ENCODE measurements at places on chromosomes 12 and 14. TPM values are rescaled to one million over a fixed set of nuclear protein-coding genes. Genes with fewer than 3 reads are reported as not detected.

The GXYLT1 gene
- total RNA-seq, result 10.5 TPM

The SIX6 gene
- total RNA-seq, result not detected

The CIROP gene
- total RNA-seq, result 1.0 TPM

The MYF5 gene
- not detected for total RNA-seq

DNA sequence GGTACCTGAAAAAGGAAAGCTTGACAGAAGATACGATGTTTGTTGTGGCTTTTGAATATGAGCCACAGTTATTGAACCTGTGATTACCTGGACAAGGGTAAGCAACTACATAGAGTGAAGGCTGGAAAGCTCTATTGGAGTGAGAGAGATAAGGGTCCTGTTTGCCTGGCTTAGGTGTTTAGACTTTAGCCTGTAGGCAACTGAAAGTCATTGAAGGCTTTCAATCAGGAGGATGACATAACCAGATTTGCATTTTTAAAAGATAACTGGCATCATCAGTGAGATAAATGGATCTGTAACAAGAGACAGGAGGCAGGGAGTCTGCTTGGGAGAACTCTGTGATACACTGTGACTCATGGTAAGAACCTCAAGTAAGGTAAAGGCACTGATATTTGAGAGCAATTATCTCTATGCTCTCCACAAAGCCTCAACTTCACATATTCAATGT, 128.9 kb upstream of the SOX5 start:
- no peak overlapping the region for H3K4me3 ChIP-seq
- H3K4me1 ChIP-seq, result no peaks in the 10 kb centered on the region
- DNase-seq, result peak; percentile 46
- no peaks in the 10 kb centered on the region for H3K27me3 ChIP-seq

- H3K4me1 ChIP-seq, result no peaks in the 10 kb centered on the region
- H3K27me3 ChIP-seq, result no peaks in the 10 kb centered on the region
- H3K36me3 ChIP-seq, result no peaks in the 10 kb centered on the region
- H3K4me3 ChIP-seq, result no peak overlapping the region
- H3K27ac ChIP-seq, result no peak overlapping the region
These were observed 141.3 kb downstream of the KTN1 start for GRCh38 chr14:55721353-55721752.

GRCh38 chr12:53078425-53079225, 565 bp downstream of the SPRYD3 start:
- peaks cover 9% of the 10 kb centered on the region for H3K4me1 ChIP-seq
- no peaks in the 10 kb centered on the region for H3K27me3 ChIP-seq
- DNase-seq, result peak; percentile 35
- H3K36me3 ChIP-seq, result peaks cover 17% of the 10 kb centered on the region
- peak overlapping the region; percentile 91 for H3K27ac ChIP-seq
- H3K4me3 ChIP-seq, result peak overlapping the region; percentile 86

GRCh38 chr12:34597548-34598351, 575.5 kb downstream of the ALG10 start:
- H3K4me1 ChIP-seq, result no peaks in the 10 kb centered on the region
- no peak overlapping the region for H3K27ac ChIP-seq
- H3K4me3 ChIP-seq, result no peak overlapping the region
- no peak for DNase-seq
- H3K36me3 ChIP-seq, result no peaks in the 10 kb centered on the region

DNA sequence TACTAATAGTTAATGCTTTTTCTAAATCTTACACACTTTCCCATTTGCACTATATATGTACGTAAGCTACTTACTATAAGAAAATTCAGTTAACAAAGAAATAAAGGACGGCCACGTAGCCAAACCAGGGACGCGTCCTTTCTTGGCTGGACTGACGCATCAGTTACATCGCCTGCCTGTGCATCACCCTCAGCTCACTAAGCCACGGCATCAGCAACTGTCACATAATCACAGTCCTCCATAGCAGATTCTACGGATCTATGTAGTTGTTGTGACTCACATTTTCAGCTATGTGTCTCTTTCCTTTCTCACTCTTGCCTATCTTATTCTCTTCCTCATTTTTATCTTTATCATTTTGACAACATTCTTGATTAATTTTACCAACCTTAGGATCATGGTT, 38.1 kb upstream of the C12orf50 start:
- no peaks in the 10 kb centered on the region for H3K36me3 ChIP-seq
- H3K4me1 ChIP-seq, result no peaks in the 10 kb centered on the region
- no peak overlapping the region for H3K27ac ChIP-seq
- no peaks in the 10 kb centered on the region for H3K27me3 ChIP-seq
- no peak overlapping the region for H3K4me3 ChIP-seq

- H3K36me3 ChIP-seq, result no peaks in the 10 kb centered on the region
- no peaks in the 10 kb centered on the region for H3K27me3 ChIP-seq
- H3K27ac ChIP-seq, result peak overlapping the region; percentile 69
These were observed 678 bp downstream of the TRMT61A start for GRCh38 chr14:103529383-103530365.
